Astrocyte of the cerebellum (primary cell): ENCODE measurements at places on chromosomes 7 and 10.

DNA sequence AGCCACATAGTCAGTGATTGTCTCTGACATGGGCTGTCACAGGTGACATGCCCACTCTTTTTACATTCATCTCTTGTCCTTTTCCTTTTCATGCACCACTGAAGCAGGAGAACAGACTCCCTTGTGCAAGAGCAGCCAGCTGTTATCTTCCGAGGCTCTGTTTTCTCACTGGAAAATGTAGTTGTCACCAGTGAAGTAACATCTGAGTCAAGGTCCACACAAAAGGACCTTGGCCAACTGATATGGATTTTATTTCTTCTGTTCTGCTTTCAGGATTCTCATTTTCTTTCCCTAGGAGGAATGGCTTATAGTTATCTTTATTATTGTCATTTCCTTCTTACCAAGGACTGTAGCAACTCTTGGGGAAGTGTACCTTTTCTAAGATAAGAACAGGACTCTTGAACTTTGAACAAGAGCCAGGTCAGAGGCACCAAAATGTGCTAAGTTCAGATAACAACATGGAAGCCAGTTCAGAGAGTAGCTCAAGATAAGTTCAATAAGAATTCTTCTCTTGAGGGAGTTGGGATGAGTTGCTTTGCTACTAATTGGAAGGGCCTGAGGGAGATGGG is 22.7 kb downstream of the AVPI1 start:
- no peak for DNase-seq

- DNase-seq: no peak
These were observed 47.2 kb downstream of the ANKIB1 start for GRCh38 chr7:92292981-92293380.

DNA sequence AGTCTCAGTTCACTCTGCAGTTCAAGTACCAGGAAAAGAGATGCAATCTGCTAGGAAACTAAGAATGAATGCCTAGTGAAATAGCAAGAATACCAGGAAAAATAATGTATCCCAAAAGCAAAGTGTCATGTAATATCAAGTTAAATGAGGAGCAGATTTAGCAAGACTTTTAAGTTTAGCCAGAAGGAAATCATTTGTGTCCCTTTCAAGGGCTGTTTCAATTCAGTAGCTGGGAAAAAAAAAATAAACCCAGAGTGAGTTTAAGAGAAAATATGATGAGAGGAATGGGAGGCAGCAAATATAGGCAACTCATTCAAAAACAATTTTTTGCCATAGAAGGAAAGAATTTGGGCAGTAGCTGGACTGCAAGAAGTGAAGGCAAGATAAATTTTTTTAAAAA is 135.8 kb downstream of the DGKB start:
- no peak for DNase-seq

DNA sequence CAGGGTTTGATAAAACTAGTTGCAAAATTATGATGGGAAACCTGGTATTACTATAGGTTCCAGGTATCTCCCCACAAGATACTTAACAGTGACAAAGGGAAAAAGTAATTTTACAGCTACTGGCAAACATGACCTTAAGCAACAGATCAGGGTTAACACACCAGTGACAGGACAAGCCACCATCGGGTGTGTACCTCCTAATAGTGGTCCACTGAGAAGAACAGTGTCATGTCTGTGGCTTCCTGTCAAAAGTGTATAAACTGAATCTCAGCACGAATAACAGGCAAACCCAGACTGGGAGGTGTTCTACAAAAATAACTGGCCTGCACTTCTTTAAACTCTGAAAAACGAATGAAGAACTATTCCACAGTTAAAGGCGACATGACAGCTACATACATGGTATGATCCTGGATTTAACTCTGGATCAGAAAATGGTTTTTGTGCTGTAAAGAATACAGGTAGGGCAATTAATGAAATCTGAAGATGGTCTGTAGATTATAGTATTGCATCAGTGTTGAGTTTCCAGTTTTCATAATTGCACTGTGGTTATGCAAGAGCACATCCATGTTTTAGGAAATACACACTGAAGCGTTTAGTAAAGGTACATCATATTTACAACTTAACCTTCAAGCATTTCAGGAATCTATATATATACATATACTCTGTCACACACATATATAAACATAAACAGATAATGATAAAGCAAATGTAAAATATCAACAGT is 32.0 kb upstream of the ARMS2 start:
- no peak for DNase-seq

GRCh38 chr10:102819054-102819453 is 18.2 kb downstream of the CYP17A1 start:
- DNase-seq: no peak

DNA sequence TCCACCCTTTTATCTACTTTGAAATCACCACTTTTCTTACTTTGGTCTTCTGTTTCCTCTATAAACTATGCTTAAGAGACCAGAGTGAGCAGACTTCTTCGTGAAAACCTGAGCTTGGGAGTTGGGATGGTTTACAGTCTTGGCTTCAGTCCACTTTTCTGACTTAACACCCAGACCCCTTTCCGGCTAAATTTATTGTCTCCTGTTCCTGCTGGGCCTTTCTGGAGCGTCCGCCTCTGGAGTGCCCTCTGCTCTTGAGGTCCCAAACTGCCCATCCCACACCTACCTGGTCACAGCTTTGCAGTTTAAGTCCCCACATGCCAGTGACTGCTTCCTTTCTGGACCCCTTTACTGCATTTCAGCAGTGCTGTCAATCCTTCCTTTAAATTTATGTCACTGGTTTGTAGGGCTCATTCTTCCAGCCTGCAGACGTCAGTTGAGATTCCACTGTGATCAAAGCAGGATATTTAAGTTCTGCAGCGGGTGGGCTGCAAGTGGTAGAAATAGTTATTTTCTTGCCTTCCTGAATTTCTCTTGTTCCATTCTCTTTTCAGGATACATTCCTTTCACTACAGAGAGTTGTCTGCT is 80.3 kb downstream of the KAT6B start:
- DNase-seq: no peak
